Activated CD4-positive, alpha-beta T cell treated with anti-CD3 and anti-CD28 coated beads for 36 hours (primary cell): ENCODE measurements at places on chromosomes 1 and 21.
A peak's percentile ranks its signal among the peaks of the same experiment; 100 is the strongest.

DNA sequence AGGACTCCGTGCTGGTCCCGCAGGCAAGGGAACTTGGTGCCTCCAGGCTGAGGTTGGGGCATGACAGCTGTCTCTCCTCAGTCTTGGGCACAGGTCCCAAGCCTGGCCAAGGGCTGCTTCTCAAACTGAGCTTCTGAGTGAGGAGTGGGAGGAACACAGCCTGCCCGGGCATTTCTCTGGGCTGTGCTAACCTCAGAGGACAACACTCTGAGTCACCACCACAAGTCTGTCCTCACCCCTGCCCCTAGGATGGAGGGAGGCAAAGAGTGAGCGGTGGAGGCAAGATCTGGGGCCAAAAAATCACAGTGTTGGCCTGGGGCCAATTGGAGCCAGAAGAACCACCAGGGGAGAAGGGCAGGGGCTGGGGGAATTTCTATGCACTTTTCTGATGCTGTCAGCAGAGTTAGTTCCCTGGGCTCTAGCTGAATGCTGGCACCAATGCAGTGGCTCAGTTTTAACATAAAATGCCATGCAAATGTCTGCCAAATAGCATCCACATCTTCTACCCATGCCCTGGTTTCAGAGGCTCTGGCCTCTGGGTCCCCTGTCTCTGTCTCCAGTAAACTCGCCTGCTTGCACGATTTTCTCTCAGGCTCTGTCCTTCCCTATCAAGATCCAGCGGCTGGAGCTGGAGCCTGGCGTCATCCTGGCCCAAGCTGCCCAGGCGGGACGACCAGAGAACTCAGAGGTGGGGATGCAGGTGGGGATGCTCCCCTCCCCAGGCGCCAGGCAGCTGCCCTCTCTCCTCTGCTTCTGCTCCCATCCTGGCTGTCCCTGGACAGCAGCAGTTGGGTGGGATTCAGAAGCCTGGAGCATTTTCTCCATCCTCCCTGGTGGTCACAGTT, 11.0 kb upstream of the CDK18 start:
- DNase-seq, result no peak

DNA sequence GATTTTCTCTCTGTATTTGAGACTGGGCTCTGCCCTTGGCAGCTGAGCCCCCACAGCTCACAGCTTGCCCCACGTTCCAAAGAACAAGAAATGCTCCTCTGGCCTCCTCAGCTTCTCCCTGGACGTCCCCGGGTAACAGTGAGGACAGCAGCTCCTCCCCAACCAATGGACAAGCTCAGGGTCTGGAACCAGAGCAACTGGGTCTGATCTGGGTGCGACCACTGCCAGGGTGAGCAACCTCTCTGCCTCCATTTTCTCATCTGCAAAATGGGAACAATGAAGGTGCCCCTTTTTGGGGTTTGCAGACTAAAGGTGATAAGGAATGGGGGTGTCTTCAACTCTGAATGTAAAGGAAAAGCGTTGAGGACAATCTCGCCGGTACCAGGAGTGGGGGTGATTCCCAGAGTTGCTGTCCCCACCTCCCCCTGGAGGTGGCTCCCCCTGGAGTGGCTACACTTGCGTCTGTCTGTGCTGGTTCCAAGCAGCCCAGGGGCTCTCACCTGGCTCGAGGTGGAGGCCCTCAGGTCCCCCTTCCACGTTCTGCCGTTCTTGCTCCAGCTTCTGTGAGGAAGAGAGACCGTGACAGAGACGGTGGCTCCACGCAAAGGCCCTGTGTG, 6.9 kb downstream of the C21orf58 start:
- no peak for DNase-seq

- no peak for DNase-seq
These were observed 71.4 kb upstream of the GORAB start for GRCh38 chr1:170460414-170461155.

- no peak for DNase-seq
These were observed 74.0 kb downstream of the TENT5C start for GRCh38 chr1:117679868-117680267.

GRCh38 chr1:34924759-34925555, 4.5 kb downstream of the DLGAP3 start:
- DNase-seq, result peak; percentile 79

GRCh38 chr1:32743380-32744070, 41.0 kb upstream of the SYNC start:
- no peak for DNase-seq

- no peak for DNase-seq
These were observed 16.9 kb upstream of the PUM1 start for GRCh38 chr1:31082385-31082784.

DNA sequence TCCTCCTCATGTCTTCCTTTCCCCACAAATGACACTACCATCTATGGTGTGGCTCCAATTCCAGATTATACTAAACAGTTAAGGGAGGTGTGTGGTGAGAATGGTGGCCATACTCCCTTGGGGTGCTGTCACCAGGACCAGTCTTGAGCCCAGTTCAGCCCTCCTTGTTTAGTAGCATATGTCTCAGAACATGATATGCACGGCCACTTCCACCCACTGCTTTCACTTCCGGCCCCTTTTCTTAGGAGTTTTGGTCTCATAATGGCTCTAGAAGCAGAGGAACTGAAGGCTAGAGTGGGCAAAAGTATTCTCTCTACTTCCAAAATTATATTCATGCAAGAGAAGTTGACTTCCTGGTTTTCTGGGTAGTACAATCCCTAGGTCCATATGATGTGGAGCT, 45.3 kb upstream of the CACNA1E start:
- no peak for DNase-seq

DNA sequence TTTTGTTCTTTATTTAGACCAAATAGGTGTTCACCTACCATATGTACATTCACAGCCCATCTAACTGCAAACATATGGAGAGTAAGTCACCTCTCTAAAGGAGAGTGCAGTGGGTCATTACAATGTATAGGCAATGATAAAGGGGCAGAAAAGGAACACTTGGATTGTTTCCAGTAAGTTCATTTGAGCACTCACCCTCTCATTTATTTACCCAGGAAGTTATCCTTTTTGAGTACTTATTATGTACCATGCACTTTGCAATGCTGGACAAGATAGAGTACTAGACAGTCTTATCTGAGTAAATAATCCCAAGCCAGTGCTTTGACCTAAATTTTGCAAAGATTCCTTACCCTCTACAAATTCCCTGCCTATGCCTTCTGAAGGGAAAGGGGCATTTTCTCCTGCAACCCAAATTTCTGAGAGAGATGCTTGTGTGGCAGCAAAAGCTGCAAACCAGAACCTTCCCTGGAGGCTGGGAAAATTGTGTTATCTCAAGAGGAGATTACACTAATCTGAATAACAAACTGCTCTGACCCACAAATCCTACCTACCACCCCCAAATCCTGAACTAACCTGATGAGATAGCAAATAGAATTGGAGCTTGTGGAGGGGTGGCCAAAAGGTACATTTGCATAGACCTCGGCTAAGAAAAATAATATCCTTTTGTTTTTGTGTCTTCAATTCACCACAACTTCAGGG, 18.6 kb upstream of the RGS8 start:
- DNase-seq, result no peak

- DNase-seq, result no peak
These were observed 69.8 kb upstream of the PGBD5 start for GRCh38 chr1:230495891-230496385.

DNA sequence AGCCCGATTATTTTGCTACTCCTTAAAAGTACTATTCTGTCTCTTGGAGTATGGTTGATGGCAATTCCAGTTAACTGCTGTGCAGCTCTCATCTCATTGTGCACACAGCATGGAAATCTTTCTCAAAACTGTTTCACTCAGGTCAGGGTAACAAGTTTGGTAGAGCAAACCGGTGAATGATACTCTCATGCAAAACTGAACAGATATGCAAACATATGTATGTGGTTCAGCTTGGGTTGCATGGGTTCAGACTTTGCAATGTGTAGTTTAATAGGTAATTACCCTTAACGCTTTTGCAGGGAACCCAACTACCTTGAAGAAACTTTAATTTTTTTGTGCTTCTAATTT, 2.2 kb downstream of the GADD45A start:
- DNase-seq, result no peak

GRCh38 chr1:27144049-27144748, 10.7 kb downstream of the SLC9A1 start:
- no peak for DNase-seq

GRCh38 chr21:45246386-45247320, 41.0 kb downstream of the POFUT2 start:
- DNase-seq, result no peak

DNA sequence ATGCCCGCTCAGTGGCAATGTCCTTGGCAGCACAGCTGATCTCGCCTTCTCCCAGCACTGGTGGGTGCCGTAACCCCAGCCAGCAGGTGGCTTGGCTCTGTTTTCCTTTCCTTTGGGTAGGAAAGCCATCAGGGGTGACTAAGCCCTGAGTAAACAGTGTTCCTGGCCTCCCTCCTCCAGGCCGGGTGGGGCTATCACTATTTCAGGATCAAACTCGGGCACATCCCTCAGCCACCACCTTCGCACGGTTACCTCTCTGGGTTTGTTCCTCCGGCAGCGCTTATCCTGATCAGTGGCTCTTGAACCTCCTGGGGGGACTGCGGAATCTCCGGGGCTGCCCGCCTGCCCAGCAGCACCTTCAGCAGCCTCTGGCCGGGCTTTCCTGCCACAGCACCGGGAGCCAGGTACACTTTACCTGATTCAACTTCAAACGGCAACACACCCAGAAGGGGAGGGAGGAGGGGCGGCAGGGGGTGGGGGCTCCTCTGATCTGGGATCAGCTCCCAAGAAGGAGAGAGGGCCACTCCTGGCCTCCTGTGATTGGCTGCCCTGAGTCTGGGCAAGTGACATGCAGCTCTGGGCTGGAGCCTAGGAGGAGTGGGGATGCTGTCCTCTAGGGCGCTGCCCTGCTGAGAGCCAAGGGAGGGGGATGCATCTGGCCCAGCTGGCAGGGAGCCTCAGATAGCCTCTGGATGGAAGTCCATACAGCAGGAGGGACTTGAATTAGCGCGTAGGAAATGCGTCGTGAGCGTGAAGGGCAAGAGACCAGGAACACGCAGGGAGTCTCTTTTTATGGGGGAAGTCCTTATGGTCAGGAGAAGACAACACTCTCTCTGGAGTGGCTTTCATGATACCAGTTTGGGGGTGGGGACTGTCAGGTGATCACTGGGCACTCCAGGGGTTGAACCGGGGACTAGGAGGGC, at the start of gene ASCL5:
ASCL5 (minus strand) TSS at position 353 of the 923 bp plus-strand sequence. CDS start 11,812 bp downstream, outside the sequence.
- no peak for DNase-seq

DNA sequence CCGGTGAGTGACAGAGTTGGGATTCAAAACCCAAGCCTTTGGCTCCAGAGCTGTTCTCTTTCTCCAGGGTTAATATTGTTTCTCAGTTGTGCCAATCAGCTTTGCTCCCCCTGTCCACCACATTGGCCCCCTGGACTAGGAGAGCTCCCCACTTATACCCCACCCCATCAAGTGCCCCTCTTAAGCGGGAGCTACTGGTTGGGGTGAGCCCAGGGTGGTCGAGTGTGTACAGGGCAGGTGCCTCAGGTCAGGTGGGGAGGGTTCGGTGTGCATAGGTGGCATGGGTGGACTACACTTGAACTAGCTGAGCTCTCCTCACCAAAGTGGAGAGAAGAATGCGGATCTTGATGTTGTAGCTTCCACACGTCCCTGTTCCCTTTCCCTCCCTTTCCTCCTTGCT, 14.2 kb downstream of the KCNA2 start:
- DNase-seq, result no peak

DNA sequence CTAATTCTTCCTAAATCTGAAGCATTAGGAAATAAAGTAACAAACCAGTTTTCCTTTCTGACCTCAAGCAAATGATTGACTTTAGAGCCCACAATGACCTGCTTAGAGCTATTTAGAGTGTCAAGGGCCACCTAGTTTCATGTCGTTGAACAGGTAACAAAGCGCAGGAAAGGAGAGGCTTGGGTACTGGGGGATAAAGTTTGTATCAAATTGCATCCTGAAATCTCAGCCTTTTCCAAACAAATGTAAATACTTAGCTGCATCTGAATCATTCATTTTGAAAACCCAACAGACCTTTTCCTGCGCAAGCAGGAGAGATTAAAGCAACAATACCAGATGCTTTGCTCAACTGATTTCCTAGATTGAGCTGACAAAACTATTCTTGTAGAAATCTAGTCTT, 121.2 kb downstream of the NRIP1 start:
- no peak for DNase-seq
